ENCODE measurements at places on chromosomes 12 and 14. TPM values are rescaled to one million over a fixed set of nuclear protein-coding genes. Genes with fewer than 3 reads are reported as not detected.
A peak's percentile ranks its signal among the peaks of the same experiment; 100 is the strongest.

SLC5A8 gene
- not detected for total RNA-seq

HOXC13 gene
- 10.1 TPM for total RNA-seq

- DNase-seq = no peak
These were observed 5.0 kb upstream of the CD63 start for GRCh38 chr12:55733858-55734257.

- no peak for DNase-seq
These were observed 52.0 kb downstream of the PAPLN start for GRCh38 chr14:73289308-73289707.

- no peak for DNase-seq
These were observed 113.7 kb upstream of the PDZRN4 start for GRCh38 chr12:41074473-41074769.

DNA sequence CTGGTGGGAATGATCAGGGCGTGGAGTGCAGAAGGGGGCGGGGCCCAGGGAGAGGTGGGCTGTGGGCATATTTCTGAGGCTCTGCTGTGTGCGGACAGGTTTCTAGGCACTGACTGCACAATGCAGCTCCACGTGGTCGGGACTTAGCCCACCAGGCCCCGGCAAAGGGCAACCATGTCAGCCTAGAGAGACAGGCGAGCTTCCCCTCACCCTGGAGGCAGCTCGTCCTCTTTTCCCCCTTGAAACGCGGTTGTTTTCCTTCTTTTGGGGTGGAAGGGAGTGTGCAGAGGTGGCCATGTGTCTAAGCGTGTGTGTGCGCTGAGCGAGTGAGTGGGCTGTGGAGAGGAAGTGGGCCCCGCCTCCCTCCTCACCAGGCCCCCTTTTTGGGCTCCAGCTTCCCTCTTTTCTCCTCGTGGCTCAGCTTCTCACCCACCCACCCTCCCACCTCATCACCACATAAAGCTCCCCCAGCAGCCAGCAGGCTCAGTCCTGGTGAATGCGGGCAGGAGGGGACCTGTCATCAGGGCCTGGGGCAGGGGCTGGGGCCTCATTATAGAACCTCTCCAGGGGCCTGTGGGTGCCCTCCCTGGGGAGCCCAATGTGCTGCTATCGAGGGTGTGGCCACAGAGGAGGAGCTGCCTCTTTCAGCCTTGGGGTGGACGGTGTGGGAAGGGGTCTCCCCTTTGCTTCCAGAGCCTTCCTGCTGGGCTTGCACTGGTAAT lies 22.0 kb downstream of the LRTM2 start:
- DNase-seq = no peak

- peak; percentile 40 for DNase-seq
These were observed 101.5 kb downstream of the GPR135 start for GRCh38 chr14:59363531-59364226.

DNA sequence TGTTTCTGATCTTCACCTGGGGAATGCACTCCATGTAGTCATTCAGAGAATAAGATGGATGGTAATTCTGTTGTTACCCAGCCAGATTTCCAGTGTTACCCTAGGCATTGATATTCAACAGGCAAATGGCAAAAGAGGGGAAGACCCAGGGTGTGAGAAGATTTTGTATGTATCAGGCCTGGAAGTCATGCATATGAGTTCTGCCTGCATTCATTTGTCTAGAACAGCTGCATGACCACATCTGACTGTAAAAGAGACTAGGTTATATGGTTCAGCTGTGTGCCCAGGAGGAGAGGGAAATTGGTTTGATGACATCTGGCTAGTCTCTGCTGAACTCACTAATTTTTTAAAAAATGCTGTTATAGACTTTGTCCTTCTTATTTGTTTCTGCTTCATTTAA lies 224.9 kb downstream of the NAV3 start:
- no peak for DNase-seq

- DNase-seq = no peak
These were observed 8.9 kb downstream of the DDHD1 start for GRCh38 chr14:53144244-53144643.

CMA1 gene
- not detected for total RNA-seq

- no peak for DNase-seq
These were observed 251.2 kb downstream of the SYT1 start for GRCh38 chr12:79115743-79116142.

GRCh38 chr12:64265839-64266238 lies 43.7 kb upstream of the KICS2 start:
- no peak for DNase-seq

CLMN gene
- 12.2 TPM for total RNA-seq

GRCh38 chr12:70837026-70837425 lies 83.5 kb downstream of the PTPRR start:
- no peak for DNase-seq

RPGRIP1 gene
- 0.86 TPM for total RNA-seq

- DNase-seq = peak; percentile 79
These were observed 25.9 kb upstream of the CRIP2 start for GRCh38 chr14:105448706-105449111.

KCNA1 gene
- total RNA-seq = not detected

- DNase-seq = no peak
These were observed 37.9 kb downstream of the DLK1 start for GRCh38 chr14:100764471-100765115.

P2RX2 gene
- not detected for total RNA-seq

DNA sequence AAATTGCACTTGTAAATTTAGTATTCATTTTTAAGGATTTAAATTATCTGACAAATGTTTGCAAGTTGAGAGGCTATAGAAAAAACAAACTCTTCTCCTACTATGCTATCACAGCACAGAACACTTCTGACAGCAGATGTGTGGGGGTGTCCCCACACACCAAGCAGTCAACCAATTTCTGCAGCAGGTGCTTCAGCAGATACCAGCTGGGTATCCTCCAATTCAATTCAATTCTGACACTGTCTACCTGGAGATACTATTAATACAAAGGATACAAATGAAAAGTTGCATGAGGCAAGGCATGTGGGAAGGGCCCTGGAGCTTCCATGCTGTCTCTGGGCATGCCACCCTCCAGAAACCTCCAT lies 35.1 kb downstream of the PCNX1 start:
- DNase-seq = no peak

PYM1 gene
- total RNA-seq = 24.6 TPM

TC2N gene
- total RNA-seq = 0.59 TPM

DNA sequence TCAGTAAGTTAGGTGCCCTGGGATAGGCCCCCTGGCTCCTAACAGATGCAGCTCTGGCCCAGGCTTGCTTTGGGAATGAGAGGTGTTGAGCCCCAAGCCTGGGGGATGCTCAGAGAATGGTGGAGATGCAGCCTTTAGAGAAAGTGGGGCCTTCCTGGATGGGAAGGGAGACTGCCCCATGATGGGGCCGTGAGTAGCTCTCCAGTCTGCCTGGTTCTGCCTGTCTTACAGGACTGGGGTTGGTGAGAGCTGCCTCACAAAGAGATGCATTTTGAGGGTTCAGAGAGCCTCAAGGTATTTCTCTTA lies 523 bp upstream of the VRTN start:
- no peak for DNase-seq

GRCh38 chr12:52063082-52063924 lies 6.5 kb upstream of the ATG101 start:
- no peak for DNase-seq

DNA sequence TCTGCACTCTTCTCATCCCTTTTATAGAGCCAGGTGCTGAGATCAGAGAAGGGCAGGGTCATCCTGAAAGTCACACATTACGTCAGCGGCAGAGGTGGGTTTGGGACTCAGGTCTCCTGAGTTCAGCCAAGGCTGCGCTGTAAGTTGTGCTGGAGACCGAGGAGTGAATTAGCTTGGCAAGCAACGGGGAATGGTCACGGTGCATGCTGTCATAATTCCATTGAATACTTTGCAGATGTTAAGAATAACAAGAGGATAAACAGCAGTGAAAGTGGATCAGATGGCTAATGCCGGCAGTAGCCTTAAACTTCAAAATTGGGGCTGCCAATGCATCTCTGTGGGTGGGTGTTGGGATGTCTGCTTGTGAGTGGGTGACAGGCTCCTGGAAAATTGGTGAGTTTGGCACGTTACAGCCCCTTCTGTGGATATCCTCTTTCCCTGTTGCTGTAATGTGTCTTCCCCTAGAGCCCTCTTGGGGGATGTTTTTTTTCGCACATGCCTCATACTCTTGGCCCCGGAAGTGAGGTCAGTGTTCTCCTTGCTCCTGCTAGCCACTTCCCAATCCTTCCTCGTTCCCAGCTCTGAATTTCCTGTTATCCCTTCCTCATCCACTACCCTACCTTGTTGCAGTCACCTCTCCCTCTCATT lies 287.1 kb upstream of the SRRM4 start:
- no peak for DNase-seq

- DNase-seq = no peak
These were observed 358.6 kb downstream of the EGLN3 start for GRCh38 chr14:33592297-33592696.

DNA sequence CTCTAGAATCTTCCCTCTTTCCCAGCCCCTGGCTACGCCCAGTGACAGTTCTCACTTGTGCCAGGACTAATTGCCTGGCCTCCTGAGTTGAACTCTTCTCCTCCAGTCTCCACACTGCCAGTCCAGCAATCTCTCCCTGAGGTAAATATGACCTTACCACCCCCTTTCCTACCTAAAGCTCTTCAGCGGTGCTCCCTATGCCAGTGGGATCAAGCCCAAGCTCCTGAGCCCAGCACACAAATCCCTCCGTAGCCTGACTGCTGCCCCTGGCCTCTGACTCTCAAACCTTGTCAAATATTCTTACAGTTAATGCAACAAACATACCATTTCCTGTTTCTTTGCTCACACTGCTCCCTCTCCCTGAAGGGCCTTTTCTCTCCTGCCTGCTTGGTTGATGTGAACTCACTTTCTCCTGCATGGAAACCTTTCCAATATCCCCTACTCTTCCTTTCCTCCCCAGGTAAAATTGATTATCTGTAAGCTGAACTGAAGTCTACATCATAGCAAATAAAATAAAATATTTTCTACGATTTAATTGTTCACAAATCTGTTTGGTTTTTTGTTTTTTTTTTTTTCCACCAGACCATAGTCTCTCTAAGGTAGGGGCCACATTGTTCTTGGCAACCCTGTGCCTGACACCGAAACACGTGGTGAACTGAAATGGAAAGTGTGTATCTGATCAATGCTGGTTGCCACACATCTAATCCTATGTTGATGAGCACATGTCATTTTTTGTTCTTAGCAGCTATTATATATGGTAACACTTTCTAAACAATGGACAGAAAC lies 147.5 kb downstream of the SLC38A6 start:
- DNase-seq = no peak

- no peak for DNase-seq
These were observed 54.2 kb downstream of the ELK3 start for GRCh38 chr12:96248136-96248931.

RAB15 gene
- 26.9 TPM for total RNA-seq

ABCC9 gene
- total RNA-seq = 0.04 TPM

DNA sequence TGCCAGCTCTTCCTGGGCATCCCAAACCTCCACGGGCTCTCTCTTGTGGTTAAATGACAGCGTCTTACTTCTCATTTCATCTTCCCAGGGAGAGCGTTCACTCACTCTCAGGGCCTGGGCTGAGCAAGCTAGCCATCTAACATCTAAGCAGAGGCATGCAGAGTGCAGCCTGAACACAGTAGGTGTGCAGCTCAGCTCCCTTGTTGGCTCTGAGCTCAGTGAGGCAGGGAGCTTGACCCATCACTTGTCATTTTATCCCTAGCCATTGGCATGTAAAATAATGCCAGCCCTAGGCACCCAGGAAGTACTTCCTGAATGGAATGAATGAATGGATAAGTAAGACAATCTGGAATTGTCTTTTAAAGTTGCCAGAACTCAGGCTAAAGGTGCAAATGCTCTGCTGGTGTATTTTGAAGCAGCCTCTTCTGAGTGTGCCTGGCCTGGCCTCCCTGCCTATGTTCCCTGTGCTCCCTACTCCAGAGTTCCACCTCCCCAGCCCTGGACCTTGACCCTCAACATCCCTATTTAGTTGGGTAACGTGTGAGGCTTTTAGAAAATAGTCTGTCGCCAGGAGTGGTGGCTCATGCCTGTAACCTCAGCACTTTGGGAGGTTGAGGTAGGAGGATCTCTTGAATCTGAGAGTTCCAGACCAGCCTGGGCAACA lies 9.5 kb upstream of the MEG3 start:
- DNase-seq = no peak

- no peak for DNase-seq
These were observed 27.7 kb upstream of the MYL2 start for GRCh38 chr12:110948041-110948440.

- no peak for DNase-seq
These were observed 34.0 kb downstream of the APAF1 start for GRCh38 chr12:98678946-98679610.

- no peak for DNase-seq
These were observed 86.6 kb upstream of the TRAF3 start for GRCh38 chr14:102690509-102691286.

DNA sequence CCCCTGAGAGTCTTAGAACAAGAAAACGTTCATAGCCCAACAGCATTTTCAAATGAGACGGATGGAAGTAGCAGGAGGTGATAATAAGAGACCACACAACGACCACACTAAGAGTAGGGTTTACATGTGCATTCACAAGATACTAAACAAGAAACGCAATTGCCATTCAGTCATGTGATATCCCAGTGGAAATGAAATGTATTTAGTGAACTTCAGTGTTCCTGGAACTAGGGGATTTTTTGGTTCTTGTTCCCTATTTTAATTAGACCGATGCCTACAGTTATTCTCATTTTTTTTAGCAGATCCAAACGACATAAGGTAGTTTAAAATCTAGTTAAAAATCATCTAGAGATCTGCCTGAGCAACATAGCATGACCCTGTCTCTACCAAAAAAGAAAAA lies 150.0 kb downstream of the GPR65 start:
- DNase-seq = no peak

DNA sequence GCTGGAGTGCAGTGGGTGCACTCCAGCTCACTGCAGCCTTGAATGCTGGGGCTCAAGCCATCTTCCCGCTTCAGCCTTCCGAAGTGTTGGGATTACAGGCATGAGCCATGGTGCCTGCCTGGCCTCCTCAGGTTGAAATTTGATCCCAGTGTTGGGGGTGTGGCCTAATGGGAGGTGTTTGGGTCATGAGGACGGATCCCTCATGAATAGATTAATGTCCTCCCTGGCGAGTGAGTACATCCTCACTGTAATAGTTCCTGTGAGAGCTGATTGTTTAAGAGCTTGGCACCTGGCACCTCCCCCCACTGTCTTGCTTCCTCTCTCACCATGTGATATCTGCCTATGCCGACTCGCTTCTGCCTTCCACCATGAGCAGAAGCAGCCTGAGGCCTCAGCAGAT lies 84.7 kb downstream of the TSPAN9 start:
- peak; percentile 44 for DNase-seq

KNTC1 gene
- total RNA-seq = 118 TPM
